ENCODE measurements at places on chromosomes 5 and 9. TPM values are rescaled to one million over a fixed set of nuclear protein-coding genes. Genes with fewer than 3 reads are reported as not detected.

C5orf52 gene
- not detected for total RNA-seq

OR1L8 gene
- total RNA-seq: not detected

MELK gene
- total RNA-seq: 0.56 TPM

DNA sequence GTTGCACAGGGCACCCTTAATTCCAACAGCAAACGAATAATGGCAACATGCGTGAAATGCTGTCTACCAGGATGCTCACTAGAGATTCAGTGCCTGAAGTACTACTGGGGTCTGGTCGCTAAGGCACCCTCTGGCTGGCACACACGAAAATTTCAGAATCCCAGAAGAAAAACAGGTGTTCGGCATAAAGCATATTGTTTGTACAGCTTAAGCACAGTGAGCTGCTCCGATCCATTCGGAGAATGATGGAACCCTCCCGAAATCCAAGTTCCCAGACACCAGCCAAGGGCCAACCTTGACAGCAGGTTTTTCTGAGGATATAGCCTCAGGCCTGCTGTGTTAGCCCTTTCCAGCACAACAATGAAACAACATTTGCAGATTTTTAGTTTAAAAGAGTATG is 61.4 kb upstream of the ALDH1B1 start:
- DNase-seq: no peak

PDE8B gene
- total RNA-seq: 20.5 TPM

- DNase-seq: no peak
These were observed 446.5 kb downstream of the GABRG2 start for GRCh38 chr5:162514116-162514515.

SNCAIP gene
- total RNA-seq: 13.9 TPM

- DNase-seq: no peak
These were observed 19.4 kb upstream of the MIER3 start for GRCh38 chr5:56971275-56971674.

DNA sequence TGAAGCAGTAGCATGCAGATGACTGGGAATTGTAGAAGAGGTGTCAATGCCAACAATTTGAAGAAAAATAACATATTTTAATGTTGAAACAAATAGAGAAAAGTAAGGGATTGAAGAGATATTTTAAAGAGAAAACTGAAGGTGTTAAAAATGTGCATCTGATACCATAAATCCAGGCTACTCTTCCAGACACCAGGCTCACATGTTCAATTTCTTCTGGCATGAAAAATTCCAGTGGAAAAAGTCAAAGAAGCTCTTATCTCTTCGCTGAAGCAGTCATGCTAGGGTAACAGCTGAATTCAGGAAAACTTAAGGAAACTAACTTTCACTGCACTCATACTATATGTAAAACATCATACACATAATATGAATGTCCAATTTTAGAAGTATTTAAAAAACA is 335.0 kb downstream of the PDE4D start:
- DNase-seq: no peak

DNA sequence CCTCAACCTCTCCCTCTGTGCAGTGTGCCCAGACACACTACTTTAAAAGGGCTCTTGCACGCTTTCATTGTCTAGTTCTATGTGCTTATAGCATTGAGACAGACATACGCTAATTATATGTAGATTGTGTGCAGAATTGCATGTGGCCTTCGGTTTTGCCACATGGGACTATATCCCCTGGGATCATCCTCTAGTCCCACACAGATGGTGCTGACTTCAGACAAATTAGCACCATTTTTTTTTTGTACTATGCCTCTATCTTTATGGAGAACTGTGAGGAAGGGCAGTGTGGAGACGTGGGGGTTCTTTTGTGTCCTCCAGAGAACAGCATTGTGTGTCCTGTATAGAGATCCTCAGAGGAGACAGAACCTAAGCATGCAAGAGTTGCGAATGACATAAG is 29.3 kb downstream of the PAPPA start:
- no peak for DNase-seq

- DNase-seq: no peak
These were observed 54.7 kb downstream of the PLK2 start for GRCh38 chr5:58405175-58405574.

GRCh38 chr5:87653242-87653641 is 240.5 kb upstream of the CCNH start:
- no peak for DNase-seq

ZNF483 gene
- total RNA-seq: 3.6 TPM

DNA sequence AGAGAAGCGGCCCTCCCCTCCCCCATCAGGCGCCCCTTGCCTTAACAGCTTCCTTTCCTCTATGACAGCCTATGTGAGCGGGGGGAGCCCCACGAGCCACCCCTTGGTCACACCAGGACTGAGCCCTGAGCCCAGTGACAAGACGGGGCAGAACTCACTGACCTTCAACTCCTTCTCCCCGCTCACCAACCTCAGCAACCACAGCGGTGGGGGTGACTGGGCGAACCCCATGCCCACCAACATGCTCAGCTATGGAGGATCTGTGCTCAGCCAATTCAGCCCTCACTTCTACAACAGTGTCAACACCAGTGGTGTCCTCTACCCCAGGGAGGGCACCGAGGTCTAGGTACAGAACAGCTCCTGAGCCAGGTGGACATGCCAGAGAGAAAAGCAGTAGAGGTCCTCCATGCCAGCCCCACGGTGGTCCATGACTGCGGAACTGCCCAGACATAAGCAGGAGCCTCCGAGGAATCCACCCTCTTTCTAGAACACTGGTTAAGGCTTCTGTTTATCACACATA is 2.6 kb downstream of the FOXI1 start:
- DNase-seq: no peak

LIX1 gene
- not detected for total RNA-seq

ZNF658 gene
- total RNA-seq: 2.9 TPM

- DNase-seq: no peak
These were observed 302.7 kb downstream of the MAN2A1 start for GRCh38 chr5:109992264-109992915.

GNA14 gene
- total RNA-seq: 2.8 TPM

CCNO gene
- total RNA-seq: not detected

GRCh38 chr5:172636279-172637050 is 4.6 kb upstream of the NEURL1B start:
- DNase-seq: no peak

DNA sequence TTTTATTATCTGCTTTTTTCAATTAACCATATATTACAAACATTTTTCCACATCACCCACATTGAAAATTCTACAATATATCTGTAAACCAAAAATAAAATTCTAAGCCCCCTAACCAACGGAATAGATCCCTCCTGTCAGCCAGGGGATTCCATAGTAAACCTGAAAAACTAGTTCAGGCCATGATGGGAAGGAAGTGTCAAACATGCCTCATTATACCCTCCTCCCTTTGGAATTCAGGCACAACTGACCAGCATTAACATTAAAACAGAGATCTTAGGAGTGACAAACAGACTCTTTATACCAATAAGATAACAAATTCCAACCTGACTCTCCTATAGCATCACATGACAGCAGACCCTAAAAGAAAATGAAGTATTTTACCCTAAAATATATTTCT is 113.7 kb upstream of the DMRT1 start:
- no peak for DNase-seq

GRCh38 chr5:59042201-59043055 is 459.6 kb downstream of the RAB3C start:
- DNase-seq: no peak

DNA sequence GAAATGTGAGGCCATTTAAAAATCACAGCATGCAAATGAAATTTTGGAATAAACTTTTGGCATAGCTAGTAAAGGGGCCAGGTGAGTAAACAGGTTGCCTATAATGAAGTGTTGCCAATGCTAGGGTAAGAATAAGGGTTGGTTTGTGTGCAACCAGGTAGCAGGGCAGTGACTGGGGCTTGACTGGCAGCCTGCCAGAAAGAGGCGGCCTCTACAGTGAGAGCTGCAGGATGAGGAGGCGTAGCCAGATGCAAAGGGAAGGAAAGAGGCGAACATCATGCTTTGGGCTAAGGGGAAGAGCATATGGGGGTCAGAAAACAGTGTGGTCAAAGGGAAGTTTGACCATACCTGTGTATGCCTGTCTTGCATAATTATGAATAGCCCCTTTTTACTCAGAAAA is 70.6 kb downstream of the MAST4 start:
- no peak for DNase-seq

BHMT gene
- total RNA-seq: 0.28 TPM

GRCh38 chr5:135426102-135427082 is 20.8 kb downstream of the DCANP1 start:
- no peak for DNase-seq

Measured in omental fat pad (tissue), 4 donors.